Right ventricle myocardium superior (tissue), 1 donor: ENCODE measurements at places on chromosomes 11 and 22. TPM values are rescaled to one million over a fixed set of nuclear protein-coding genes. Genes with fewer than 3 reads are reported as not detected.

The KCNK7 gene
- total RNA-seq = 0.81 TPM

The SMPD1 gene
- total RNA-seq = 51.6 TPM

The AMBRA1 gene
- total RNA-seq = 12.3 TPM

The SUSD2 gene
- total RNA-seq = 2.6 TPM

The B3GAT3 gene
- total RNA-seq = 11.6 TPM

The YWHAH gene
- total RNA-seq = 67.5 TPM

- no peak for DNase-seq
Observed at GRCh38 chr11:14499178-14499559, 442 bp downstream of the COPB1 start.

DNA sequence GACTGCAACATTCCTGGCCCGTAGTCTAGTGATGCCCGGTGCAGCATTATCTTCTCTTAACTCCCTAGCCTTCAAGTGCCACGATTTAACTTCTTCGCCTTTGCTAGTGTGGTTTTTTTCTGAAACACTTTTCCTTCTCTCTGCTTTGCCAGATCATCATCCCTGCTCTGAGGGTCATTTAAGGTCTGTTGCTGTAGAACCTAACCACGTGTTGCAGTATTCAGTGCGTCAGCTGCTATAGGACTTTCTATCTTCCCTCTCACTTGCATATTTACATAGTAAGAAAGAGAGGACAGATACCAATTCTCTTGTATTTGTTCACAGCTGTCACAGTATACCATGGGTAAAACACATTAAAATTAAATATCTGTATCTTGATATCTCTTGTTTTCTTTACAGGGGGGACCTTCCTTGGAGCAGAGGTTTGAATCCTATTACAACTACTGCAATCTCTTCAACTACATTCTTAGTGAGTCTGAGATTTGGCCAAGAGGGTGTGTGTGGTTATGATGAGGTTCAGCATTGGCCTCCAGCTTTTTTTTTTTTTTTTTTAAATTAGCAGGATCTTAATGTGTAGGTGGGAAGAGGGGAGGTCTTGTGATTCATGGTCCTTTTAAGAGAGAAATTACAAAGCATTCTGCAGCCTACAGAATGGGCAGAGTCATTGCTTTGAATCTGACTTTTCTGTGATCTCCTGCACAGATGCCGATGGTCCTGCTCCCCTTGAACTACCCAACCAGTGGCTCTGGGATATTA is 13.5 kb downstream of the EIF3L start:
- DNase-seq = no peak

DNA sequence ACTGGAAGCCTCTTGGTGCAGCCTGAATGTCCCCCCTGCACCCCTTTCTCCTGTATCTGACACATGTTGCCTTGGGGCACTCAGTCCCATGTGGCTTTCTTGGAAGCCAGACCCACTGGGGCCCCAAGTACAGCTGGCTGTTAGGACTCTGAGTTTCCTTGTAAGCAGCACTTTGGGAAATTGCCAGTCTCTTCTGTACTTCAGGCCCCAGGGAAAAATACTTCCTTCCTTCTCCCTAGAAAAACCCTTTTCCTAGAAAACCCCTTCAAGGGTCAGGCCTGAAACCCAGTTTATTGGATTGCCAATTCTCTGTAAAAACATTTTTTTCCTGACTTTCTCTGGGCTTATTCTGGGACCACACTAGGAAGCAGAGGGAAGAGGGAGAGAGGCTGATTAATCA is 360.3 kb downstream of the TENM4 start:
- DNase-seq = no peak

DNA sequence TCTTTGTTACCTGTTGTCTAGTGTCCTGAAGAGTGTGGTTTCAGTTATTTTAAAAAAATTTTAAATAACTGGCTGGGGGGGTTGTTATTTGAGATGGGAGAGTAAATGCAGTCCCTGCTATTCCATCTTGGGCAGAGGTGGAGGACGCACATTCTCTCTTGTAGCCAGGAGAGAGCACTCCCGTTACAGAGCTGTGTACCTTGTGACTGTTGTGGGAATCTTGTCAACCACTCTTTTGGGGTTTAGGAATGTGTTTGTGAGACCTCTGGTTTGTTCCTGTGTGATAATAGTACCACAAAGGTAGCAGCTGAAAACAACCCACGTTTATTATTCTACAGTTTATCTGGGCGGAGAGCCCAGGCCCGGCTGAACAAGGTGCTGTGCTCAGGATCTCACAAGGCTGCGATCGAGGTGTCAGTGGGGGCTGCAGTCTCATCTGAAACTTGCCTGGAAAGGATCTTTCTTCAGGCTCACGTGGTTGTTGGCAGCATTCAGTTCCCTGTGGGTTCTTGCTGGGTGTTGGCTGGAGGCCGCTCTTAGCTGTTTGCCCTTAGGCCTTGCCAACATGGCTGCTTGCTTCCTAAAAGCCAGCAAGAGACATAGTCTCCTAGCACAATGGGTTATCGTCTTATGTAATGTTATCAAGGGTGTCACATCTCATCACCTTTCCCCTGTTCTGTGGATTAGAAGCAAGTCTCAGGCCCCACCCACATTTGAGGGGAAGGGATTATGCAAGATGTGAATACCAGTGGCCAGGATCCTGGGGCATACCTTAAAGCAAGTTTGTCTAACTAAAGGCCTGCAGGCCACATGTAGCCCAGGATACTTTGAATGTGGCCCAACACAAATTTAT is 20.6 kb downstream of the IGHMBP2 start:
- DNase-seq = no peak

- no peak for DNase-seq
Observed at GRCh38 chr22:46681010-46681409, 57.0 kb downstream of the CERK start.

DNA sequence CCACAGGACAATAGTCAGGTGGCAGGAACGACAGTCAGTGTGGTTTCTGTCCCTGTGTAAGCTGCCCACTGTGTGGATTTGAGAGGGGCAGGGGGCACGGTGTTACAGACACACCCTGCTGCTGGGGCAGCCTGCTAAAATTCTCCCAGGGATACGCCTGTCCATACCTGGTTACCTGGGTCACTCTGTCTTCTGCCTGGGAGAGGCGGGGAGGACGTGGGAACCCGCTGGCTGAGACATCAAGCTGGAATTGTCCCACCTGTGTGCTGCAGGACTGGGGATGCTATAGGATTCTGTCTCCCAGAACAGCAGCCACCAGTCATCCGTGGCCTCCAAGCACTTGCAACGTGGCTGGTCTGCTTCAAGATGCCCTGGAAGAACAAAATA is 63.8 kb upstream of the LINC01488 start:
- DNase-seq = no peak

DNA sequence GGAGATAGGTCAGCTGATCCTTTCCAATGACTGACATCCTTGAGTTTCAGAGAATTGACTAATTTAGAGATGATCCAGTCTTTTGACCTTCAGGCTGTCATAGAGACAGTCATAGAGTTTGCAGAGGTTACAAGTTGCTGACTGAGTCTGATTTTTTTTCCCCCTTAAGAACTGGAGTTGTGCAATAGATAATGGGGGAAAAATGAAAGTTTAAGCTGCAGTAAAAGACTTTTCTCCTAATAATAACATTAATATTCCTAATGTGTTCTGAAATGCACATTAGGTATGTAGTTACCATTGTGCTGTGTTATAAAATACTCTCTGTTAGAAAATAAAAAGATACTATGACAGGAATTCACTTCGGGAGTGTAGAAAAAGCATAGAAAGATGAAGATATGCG is 876.9 kb upstream of the RAG2 start:
- DNase-seq = no peak

DNA sequence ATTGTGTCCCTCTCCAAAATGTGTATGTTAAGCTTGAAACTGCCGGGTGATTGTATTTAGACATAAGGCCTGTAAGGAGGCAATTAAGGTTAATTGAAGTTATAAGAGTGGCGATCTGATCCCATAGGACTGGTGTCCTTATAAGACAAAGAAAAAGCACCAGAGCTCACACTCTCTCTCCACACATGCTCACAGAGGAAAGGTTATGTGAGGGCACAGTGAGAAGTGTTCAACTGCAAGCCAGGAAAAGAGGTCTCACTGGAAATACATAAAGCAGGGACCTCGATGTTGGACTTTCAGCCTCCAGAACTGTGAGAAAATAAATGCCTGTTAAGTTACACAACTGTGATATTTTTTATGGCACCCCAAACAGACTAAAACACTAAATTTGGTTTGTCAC is 1233.8 kb upstream of the CNTN5 start:
- DNase-seq = no peak

GRCh38 chr11:43518408-43519160 is 159.9 kb downstream of the TTC17 start:
- DNase-seq = no peak

- DNase-seq = no peak
Observed at GRCh38 chr22:46374663-46375474, 39.4 kb downstream of the TRMU start.

DNA sequence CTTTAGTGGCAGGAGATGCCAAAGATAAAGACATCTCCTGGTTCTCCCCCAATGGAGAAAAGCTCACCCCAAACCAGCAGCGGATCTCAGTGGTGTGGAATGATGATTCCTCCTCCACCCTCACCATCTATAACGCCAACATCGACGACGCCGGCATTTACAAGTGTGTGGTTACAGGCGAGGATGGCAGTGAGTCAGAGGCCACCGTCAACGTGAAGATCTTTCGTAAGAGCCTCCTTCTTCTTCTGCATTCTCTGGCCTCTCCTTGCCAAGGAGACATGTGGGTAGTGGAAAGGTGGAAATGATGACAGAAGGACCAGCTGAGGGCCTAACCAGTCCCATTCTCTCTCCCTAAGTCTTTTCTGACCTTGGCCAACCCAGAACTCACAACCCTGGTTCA is 110.1 kb upstream of the TTC12 start:
- no peak for DNase-seq

DNA sequence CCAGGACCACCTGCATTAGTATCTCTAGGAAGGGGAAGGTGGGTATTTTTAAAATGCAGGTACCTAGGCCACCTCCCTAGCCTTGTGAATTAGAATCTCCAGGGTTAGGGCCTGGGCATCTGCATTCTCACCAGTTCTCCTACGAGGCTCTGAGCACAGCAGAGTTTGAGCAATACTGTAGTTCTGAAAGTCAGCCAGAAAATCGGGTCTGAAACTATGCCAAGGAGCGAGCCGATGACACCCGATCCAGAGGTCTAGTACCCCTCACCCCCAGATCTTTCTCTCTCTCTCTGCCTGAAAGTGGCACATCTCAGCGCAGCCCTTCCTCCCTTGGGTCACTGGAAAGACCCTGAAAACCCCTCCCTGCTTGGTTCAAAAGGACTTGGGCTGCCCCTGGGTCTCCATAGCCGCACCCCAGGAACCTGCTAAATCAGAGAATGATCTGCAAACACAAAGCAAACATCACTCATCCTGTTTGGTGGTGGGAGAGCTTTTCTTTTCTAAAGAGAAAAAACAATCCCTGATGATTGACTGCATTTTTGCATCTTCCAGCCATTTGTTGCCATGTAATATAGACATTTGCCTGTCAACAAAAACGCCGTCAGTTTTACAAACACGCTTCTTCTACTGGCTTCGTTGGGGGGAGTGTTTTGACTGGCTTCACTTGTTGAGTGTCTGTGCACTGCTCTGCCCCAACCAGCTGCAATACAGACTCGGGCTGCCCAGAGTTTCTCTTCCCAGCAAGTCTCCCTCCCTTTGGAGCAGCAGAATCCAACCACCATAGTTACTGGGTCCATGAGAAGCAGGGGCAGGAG is 229.9 kb downstream of the MN1 start:
- DNase-seq = no peak

- no peak for DNase-seq
Observed at GRCh38 chr11:104327861-104328511, 164.0 kb upstream of the PDGFD start.

- no peak for DNase-seq
Observed at GRCh38 chr22:31124811-31125465, 2.2 kb downstream of the INPP5J start.

GRCh38 chr22:31945971-31946680 is 1.8 kb downstream of the YWHAH start:
- DNase-seq = no peak

DNA sequence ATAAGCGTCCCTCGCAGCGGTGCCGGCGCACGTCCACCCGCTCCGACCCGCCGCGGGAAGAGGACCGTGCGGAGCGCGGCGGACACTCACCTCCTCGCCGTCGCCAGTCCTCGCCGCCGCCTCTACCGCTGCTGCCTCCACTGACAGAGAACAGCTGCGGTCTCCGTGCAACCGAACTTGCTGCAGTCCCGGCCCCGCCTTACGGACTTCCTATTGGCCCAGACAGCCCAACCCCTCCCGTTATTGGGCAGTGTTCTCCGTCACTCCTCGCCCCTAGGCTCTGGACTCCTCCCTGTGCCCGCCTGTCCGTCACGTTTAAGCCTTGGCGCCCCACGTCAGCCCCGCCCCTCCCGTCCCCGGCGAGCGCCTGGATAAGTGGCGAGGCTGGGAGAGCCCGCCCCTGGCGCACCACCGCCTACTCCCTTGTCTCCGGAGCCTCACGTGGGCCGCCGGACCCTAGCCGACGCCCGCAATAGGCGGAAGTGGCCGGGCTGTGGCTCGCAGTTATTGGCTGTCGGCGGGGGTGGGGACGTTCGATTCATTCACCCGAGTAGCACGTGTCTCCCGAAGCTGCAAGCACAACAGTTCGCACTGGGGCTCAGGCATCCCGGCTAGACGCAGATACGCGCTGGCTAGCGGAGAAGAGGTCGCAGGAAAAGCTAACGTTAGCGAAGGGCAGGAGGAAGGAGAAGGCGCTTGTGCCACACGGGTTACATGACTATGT is at the start of gene PC:
Gene PC, minus strand, starts transcription at position 152 of the 724 bp plus-strand sequence. CDS start 86,224 bp downstream, outside the sequence.
- DNase-seq = peak; percentile 100

- no peak for DNase-seq
Observed at GRCh38 chr11:78099666-78100065, 20.0 kb upstream of the NDUFC2 start.

DNA sequence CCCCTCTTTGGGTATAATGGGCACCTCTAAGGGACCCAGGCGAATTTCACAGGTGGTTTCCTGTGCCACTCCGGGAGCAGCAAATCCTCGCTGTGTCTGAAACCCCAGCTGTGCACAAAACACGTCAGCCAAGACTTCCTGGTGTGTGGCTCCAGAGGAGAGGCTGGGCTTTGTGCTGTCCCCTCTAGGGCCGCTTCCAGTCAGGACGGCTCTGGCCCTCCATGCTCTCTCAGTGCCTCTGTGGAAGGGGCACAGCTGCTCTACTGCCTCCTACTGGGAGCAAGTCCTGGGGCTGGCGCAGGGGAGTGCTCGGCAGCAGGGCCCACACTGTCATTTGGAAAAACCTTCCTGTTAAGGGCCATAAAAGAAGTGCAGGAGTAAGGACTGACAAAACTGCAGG is 23.7 kb upstream of the ARFGAP3 start:
- no peak for DNase-seq

GRCh38 chr11:2518111-2518982 is 73.5 kb downstream of the KCNQ1 start:
- no peak for DNase-seq

GRCh38 chr11:65609229-65609628 is 4.8 kb downstream of the MAP3K11 start:
- no peak for DNase-seq

GRCh38 chr11:2834503-2835273 is 50.9 kb downstream of the CDKN1C start:
- DNase-seq = no peak

- DNase-seq = no peak
Observed at GRCh38 chr22:26610072-26610958, 7.5 kb downstream of the CRYBB1 start.
